ENCODE measurements at places on chromosomes 11 and 22.

DNA sequence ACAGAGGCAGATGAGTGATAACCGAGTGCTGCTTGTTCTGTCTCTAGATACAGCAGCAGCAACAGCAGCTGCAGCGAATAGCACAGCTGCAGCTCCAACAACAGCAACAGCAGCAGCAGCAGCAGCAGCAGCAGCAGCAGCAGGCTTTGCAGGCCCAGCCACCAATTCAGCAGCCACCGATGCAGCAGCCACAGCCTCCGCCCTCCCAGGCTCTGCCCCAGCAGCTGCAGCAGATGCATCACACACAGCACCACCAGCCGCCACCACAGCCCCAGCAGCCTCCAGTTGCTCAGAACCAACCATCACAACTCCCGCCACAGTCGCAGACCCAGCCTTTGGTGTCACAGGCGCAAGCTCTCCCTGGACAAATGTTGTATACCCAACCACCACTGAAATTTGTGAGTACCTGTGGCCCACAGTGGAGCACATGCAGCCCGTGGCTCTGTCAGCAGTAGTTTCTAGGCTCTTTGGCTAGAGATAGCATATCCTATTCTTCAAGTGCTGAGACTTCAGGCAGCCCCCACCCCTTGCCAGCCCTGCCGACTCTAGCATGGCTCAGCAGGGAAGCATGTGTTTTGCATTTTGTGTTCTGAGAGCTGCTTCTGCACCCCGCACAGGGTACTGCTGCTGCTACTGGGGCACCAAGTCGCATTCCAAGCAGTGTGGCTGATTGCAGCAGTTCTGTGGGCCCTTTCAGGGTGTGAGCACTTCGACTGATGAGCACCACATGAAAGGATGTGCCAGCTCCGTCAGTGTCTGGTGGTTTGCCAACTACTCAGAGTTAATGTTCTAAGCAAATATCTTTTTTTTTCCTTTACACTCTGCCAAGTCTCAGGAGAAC lies 59.2 kb downstream of the MED15 start:
- no peak for DNase-seq

GRCh38 chr22:30324014-30324730 lies 2.6 kb downstream of the TBC1D10A start:
- DNase-seq, result no peak

GRCh38 chr11:100229086-100229485 lies 458.0 kb upstream of the ARHGAP42 start:
- DNase-seq, result no peak

DNA sequence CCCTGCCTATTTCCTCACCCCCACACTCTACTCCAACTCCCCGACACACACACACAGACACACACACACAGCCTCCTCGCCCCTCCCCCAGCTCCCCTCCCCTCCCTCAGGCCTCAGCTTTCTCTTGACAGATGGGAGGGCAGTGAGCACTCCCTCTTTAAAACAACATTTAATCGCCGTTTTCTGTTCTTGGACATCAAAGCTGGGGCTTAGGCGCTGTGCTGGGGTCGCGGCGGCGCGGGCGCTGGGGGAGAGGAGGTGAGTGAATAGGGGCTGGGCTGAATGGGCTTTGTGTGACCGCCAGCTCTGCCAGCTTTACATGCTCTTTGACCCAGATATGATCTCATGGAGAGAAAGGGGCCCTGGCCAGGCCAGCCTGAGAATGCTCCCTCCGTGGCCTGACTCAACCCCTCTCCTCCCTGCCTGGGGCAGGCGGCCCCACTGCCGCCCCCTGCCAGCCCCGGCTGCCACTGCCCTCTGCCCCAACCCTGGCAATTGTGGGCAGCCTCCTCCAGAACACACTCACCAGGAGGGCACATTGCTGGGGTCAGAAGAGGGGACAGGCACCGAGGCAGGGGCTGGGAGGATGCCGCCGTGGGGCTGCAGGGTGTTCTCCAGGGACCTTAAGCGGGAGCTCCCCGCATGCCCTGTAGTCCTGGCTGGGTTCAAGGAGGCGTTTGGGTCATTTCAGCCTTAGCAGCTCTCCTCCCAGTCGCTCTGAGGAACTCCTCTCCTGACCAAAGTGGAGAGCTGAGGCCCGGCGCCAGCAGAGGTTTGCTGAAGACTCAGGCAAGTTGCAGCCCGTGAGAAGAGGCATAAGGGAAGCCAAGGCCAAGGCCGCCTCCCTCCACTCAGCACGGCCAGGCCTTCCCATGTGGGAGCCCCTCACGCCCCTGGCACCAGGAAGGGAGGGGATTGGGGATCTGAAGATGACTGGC lies 38.3 kb upstream of the NNMT start:
- DNase-seq, result peak; percentile 60

GRCh38 chr11:77371646-77372045 lies 70.2 kb upstream of the GDPD4 start:
- DNase-seq, result no peak

GRCh38 chr11:15629690-15630321 lies 515.1 kb downstream of the INSC start:
- DNase-seq, result no peak

DNA sequence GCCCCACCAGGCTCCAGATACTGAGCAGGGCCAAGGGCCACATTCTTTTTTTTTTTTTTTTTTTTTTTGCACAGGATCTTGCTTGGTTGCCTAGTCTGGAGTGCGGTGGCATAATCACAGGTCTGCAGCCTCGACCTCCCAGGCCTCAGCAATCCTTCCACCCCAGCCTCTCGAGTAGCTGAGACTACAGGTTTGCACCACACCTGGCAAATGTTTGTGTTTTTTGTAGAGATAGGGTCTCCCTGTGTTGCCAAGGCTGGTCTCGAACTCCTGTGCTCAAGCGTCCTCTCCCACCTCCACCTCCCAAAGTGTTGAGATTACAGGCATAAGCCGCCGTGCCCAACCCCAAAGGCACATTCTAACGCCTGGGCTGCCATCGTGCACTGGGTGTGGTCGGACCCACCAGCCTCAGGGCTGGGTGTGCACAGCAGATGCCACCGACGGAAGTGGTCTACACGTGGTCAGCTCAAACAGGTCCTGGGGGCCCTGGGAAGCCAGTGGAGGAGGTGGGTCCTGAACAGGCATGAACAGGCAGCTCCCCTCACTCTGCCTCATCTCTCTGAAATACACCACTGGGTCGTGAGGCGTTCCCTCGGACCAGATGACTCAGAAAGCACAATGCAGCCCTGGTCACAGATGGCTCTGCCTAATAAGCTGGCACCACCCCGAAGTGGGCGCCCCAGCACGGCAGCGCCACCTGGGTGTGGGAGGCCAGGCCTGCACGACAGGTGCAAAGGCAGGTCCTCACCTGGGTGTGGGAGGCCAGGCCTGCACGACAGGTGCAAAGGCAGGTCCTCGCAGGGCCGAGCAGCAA lies 5.1 kb upstream of the B4GALNT4 start:
- no peak for DNase-seq

DNA sequence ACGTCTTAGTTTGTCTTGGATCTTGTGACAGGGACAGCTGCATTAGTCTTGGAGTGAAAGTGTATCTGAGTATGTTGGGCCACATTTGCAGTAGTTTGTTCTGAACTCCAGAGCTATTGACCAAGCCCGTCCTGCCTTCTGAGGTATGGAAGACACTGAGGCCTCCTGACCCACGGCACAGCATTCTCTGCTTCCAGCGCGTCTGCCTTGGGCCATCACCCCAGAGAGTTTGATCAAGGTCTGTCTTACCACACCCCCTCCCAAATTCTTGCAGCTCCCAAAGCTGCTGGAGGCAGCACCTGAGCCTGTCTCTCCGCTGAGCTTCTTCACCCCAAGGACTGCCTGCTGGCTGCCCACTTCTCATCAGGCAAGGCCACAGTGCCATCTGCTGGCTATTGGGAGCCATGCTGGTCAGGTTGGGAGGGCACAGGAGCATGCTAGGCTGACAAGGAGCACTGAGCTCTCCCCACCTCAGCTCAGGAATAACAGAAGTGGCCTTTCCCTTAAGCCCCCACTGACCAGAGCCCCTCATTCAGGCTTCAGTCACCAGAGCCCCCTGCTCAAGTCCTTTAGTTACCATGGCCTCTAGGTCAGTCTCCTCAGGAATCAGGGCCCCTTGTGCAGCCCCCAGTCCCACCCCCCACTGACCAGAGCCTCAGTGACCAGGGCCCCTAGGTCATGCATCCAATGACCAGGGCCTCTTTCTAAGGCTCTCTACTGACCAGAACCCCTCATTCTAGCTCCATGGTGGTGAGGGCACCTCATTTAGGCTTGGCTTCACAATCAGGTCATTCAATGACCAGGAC lies 27.2 kb upstream of the SMPD1 start:
- DNase-seq, result peak; percentile 41

DNA sequence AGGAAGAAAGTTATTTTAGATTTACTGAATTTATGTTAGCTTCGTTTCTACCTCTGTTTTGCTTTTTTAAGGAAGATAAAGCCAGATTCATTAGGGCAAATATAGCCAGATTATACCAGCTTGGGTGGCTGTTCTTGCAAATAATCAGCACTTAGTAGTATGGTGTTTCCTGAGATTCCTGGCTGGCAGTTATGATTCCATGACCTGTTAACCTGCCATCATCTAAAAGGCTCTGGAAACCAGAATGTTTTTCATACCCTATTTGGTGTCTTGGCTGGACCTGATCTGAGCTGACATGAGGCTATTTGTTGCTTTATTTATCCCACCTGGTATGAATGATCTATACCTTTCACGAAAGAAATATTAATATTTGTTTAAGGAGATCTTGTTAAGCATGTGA lies 82.7 kb upstream of the HORMAD2 start:
- no peak for DNase-seq

GRCh38 chr11:39628311-39628710 lies 1831.1 kb downstream of the LRRC4C start:
- DNase-seq, result no peak

- peak; percentile 86 for DNase-seq
Measured at GRCh38 chr11:396948-397548, 3.0 kb downstream of the PKP3 start.

GRCh38 chr22:38947321-38948140 lies 9.9 kb upstream of the APOBEC3A start:
- DNase-seq, result no peak

- no peak for DNase-seq
Measured at GRCh38 chr22:39616051-39616450, 45.5 kb downstream of the CACNA1I start.

- no peak for DNase-seq
Measured at GRCh38 chr11:32087597-32087996, 3.3 kb upstream of the RCN1 start.

DNA sequence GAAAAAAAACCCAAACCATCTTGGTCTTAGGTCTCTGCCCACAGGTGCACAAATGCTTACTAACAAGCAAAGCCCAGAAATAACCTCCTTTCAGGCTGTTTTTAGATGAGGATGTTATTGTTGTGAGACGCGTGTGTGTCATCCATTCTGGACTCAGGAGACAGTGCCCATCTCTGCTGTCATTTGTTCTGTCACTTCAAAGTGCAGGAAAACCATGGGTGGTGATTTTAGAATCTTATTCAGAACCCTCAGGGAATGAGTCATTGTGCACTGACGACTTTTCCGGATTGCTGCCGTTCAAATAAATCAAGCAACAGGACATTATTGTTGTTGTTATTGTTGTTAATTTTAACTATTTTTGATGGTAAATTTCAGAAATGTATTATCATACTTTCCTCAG lies 110.3 kb downstream of the LRRC32 start:
- no peak for DNase-seq

DNA sequence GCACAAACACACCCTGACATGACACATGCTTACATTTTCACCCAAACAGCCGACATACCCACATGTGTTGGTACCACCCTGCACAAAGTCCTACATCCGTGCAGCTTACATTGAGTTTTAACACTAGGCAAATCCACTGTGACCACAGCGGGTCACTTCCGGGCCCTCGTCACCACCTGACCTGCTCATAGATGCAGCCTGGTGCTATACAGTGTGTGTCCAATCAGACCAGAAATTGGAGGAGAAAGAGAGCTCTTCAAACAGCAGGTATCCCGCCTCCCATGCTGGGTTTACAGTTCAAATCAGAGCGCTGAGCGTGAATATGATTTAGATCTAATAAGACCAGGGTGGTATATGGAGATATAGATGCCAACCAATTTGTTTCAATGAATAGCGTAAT lies 35.4 kb downstream of the PHF21B start:
- DNase-seq, result no peak

DNA sequence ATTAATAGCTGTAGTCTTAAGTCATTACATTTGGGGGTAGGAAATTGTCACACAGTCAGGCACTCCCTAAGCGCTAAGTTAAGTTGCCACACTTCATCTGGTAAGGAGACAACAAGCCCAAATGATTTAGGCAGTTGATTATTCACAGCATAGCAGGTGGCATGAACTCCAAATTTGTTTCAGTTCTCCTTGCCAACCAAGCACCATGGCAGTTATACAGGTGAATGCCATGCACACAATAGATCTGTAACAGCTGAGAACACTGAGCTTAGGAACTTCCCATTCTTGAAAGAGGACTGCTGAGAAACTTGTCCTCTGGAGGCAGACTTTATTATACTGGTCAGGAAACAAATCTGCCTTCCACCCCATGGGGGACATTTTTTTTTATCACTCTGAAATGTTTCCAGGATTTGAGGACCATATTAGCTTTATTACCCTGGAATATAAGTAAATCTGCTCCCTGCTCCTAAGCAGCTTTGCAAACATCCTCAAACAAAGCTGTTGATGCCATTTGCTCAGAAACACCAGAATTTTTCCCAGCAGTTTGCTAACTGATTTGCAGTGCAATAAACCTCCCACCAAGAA lies 5.1 kb upstream of the INTS4 start:
- no peak for DNase-seq

DNA sequence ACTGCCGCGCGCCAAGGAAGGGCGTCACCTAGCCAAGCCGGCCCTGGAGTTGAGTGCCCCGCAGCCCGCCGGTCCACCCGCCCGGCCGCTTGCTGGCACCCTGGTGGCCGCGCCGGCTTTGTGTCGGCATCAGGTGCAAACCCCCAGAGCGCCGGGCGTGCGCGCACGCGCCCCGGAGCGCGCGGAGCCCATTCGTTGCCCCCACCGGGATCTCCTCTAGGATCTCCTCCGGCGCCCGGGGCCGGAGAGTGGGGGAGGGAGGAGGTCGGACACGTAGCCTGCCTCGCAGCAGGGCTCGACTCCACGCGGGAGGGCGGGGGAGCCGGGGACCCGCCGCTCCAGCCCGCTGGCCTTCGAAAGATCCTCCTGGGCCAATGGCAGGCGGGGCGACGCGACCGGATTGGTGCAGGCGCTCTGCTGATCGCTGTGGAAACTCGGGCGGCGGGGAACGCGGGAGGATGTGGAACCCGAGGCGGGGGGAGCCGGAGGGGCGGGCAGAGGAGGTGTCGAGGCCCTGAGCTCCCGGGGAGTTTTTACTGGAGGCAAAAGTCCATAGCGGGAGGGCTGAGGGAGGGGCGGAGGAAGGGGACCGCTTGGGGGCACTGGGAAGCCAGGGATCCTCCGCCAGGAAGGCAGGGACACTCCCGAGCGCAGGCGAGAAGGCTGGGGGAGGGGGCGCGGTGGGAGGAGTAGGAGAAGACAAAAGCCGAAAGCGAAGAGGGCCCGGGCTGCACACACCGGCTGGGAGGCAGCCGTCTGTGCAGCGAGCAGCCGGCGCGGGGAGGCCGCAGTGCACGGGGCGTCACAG lies at the start of gene FADS2:
Gene FADS2 (plus strand): TSS at position 730 of the 808 bp plus-strand sequence. CDS start 91 bp downstream, outside the sequence.
- peak; percentile 92 for DNase-seq

GRCh38 chr11:15378941-15379340 lies 264.2 kb downstream of the INSC start:
- DNase-seq, result no peak

All from right kidney (tissue), 9 donors.